ENCODE measurements at places on chromosomes 7 and 10.
A peak's percentile ranks its signal among the peaks of the same experiment; 100 is the strongest.

- DNase-seq, result no peak
Measured at GRCh38 chr7:102819151-102819550, 70.4 kb downstream of the FAM185A start.

DNA sequence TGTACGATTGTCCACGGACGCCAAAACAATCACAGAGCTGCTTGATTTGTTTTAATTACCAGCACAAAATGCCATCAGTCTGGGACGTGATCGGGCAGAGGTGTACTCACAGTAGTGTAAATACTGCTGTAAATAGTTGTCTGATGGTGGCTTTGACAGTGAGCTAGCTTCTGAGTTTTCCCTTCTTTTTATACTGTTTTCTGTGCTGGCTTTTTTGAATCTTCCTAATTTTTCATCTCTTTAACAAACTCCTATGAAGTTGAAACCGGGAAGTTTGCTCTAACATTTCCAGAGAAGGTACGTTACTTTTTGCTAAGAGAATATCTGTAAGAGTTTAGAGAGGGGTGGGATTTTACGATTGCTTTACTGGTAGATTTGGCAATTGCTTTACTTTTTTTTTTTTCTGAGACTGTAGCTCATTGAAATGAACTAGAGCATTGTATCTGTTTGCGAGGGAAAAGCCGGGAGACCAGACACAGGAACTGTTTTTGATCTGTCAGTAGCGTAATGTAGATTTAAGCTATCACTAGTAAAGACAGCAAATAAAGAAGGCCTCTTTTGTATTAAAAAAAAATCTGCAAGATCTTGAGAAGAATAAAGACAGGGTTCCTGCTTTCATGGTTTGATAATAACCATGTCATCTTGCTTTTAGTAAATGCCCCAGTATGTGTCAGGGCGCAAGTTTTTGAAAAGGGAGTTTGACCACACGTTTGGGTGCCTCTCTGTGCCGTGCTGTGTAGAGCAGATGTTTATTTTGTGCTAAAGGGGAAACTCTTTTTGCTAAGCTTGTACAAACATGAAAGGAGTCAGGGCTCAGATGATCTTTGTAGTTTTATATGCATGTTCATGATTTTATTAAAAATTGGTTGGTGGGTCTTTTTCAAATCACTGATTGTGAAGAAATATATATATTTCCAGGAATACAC is 712 bp downstream of the FOXP2 start:
- DNase-seq, result no peak

DNA sequence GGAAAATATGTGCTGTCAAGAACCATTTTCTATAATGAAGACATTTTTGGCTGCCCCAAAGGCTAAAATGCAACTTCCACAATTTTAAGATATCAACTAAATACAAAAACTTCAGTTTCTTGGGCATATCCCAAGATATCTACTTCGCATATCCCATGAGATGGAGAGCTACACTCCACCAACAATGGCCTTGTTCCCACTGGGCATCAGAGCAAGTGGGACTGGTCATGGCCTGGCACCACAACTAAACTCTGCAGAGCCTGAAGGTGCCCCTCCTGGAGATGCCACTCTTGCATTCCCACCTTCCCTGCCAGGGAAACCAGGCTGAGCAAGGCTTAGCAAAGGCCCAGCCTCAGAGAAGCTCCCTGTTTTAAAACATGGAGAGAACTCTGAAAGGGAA is 75.8 kb upstream of the LRRC17 start:
- no peak for DNase-seq

GRCh38 chr10:98074315-98074911 is 44.0 kb upstream of the CRTAC1 start:
- no peak for DNase-seq

GRCh38 chr10:118865998-118866693 is 111.4 kb upstream of the CACUL1 start:
- no peak for DNase-seq

DNA sequence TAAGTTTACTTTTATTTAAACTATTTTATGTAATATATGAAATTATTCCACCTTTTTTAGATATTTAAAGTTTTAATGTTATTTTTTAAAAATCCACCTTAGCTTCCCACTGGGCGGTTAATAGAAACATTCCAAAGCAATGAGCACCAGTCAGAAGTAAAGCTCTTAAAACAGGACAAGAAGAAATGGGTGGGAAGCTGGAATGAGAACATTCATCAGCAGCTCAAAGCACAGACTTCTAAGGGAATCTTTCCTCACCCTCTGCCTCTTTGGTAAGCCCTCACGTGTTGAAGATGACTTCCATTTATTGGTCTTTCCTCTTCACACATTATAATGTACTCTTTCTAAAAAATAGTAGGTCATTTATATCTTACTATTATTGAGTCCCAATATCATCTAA is 3.1 kb downstream of the AGMO start:
- DNase-seq, result no peak

DNA sequence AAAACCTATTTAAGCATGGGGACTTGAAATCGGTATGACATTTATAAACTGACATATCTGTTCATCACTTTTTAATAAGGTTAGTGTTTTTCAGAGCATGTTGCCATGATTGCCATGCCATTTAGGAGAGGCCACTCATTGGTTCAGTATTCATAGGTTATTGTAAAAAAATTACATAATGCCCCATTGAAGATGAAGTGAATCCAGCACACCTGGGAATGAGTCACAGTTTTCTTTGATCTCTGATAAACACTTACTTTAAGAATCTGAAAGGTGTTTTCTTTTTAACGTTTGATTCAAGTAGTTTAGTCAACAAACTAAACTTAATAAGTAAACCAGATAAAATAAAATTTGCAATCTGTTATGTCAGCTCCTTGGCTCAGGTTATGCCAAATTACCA is 278.3 kb downstream of the ARL4A start:
- DNase-seq, result no peak

- DNase-seq, result no peak
Measured at GRCh38 chr7:8214244-8214824, 47.6 kb downstream of the ICA1 start.

DNA sequence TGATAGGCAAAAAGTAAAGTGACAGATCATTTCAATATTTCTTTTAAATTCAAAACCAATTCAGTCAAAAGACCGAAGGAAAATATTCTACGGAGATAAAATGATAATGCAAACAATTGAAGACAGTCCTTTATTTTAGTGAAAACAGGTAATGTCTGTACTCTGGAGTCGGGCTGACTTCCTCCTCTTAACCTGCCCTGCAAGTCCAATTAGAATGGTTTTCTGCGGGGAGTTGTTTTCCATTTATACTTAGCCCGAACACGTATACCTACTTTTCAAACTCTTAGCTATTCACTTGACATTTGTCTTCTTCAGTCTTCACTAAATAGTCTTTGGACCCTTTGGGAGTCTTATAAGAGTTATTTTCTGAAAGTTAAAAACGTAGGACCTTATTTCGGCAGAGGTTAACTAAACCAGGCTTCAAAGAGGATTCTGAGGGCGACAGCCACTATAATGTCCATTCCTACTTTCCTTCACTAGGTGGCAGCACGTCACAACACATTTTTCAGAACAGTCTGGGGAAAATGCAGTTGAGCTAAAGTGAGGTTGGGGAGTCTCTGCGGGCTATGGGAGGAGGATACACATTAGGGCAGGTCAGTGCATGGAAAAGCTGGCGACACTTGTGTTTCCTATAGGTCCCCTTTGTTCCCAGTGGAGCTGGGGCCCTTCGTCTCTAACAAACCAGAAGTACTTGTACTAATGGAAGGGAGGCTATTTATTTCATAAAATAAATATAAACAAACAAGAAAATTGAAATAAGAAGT is 472.0 kb downstream of the KCNMA1 start:
- peak; percentile 30 for DNase-seq

GRCh38 chr7:76318488-76319353 is 16.2 kb downstream of the HSPB1 start:
- DNase-seq, result peak; percentile 61

- no peak for DNase-seq
Measured at GRCh38 chr7:151727579-151728285, 149.2 kb downstream of the PRKAG2 start.

DNA sequence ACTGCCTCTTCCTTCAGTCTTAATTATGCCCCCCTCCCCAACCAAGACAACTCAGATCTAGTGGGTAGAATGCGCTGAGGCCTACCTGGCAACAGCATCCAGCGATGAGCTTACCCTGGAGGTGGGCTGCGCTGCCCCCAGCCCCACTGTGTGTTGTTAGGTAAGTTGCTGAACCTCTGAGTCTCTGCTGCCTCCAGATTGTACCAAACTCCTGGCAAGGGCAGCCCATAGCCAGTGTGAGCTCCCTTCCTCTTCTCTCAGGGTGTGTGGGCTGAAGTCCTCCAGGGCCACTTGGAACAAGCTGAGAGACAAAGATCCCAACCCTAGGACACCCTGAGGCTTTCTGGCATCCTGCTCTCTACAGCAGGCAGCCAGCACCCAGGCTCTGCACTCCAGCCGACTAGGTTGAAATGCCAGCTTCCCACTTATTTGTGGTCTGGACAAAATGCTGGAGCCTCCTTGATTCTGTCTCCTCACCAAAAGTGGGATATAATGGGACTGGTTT is 135.3 kb downstream of the ARHGAP22 start:
- DNase-seq, result no peak

- DNase-seq, result no peak
Measured at GRCh38 chr10:99551158-99551557, 18.4 kb downstream of the NKX2-3 start.

DNA sequence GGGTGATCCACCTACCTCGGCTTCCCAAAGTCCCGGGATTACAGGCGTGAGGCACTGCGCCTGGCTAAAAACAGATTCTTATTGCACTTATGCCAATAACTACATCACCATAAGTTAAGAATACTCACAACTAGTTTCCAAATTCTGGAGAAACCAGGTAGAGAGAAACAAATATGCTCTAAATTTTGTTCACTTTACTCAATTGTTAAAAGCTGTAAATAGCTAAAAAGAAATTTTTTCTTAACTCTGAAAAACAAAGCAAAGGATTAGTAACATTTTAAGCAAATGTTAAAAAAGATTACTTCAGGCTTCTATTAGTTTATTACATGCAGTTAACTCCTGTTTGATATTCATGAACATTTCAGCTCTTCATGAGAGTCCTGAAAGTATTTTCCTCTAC is 28.3 kb upstream of the ZMIZ2 start:
- no peak for DNase-seq

DNA sequence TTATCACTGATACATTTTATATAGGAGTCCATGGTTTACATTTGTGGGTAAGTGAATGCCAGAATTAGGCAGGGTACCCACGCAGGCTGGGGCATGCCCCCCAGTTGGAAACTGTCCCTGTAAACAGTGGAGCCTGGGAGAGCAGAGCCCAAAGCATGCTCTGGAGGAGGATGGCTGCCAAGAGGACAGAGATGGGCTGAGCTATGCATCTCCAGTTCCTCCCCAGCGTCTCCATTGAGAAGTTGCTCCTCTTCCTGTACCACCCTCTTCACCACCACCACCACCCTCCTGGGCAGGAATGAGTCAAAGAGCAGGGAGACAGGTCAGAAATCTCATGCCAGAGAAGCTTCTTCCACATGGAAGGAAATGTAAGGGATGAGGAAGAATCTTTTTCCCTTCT is 67.7 kb upstream of the KMT2E start:
- no peak for DNase-seq

GRCh38 chr10:70462349-70462984 is 16.1 kb upstream of the PALD1 start:
- no peak for DNase-seq

DNA sequence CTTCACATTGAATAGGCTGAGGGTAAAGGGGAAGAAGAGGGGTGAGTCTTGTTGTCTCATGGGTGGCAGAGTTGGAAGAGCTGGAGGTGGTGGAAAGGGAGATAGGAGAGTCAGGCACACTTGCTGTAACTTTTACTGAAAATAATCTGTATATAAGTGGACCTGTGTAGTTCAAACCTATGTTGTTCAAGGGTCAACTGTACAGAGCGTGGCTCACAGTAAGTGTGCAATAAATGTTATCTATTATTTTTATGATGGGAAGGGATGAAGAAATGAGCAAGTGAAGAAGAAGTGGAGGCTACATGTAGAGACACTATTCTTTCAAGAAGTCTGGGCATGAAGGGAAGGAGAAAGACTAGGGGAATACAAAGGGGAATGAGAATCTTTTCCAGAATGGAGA is 71.5 kb upstream of the FAM133B start:
- DNase-seq, result no peak

DNA sequence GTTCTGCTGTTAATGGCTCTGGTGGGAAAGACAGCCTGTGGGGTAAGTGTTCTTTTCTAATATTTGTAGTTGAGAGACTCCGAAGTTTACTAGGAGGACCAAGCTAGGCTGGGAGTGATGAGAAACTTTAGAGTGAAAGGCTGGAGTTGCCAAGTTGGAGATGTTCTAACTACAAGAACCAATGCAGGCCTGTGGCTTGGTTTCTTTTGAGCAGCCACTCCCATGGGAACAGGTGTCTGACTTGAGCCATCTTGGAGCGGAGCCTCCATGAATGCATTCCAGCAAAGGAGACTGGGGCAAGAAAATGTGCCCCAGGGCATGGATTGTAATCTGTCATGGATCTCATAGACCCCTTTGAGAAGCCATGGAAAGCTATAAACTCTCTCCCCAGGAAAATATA is 296 bp downstream of the HABP2 start:
- no peak for DNase-seq

- no peak for DNase-seq
Measured at GRCh38 chr10:9339716-9340115, 1285.2 kb downstream of the GATA3 start.

- no peak for DNase-seq
Measured at GRCh38 chr7:129799350-129799955, 153.3 kb downstream of the UBE2H start.

DNA sequence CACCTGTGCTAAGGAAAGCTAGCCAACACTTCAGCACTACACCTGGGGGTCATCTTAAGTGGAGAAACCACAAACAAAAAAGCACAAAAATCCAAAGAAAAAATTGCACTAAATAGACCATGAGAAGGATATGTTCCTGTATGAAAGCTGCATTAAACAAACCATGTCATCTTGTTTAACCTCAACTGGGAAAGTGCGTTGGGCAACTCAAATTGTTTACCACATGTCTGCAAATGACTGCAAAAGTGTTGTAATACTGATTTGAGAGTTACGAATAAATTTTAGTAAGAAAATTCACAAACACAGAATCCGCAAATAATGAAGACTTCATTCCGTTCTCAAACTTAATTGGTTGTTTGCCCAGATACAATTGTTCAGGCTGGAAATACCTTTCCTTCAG is 111.9 kb upstream of the EGFR start:
- DNase-seq, result no peak

Data from effector memory CD8-positive, alpha-beta T cell (primary cell).